Cerebellar nuclear complex (tissue), 1 donor: ENCODE measurements at places on chromosomes 5 and 9.
A peak's percentile ranks its signal among the peaks of the same experiment; 100 is the strongest.

GRCh38 chr9:68844157-68844556 lies 139.1 kb downstream of the PIP5K1B start:
- no peak for DNase-seq

- DNase-seq = no peak
Observed at GRCh38 chr5:125492977-125493376, 746.5 kb upstream of the ZNF608 start.

GRCh38 chr5:111143910-111144309 lies 51.8 kb downstream of the WDR36 start:
- DNase-seq = no peak

DNA sequence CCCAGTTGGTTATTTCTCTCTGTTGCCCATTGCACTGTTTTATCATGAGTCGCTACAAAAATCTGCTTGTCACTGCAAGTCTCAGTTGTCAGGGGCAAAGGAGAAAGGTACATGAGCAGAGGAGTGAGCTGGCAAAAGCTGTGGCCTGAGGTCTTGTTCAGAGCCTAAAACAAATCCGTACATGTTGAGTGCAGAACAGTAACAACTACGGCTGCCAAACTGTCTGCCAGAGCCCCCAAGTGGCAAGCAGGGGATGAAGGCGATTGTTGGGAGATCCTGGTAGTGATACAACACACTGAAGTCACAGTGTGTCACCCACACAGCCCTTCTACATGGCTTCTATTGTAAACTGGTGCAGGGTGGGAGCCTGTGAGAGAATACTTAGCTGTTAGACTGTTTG lies 50.9 kb downstream of the BRINP1 start:
- DNase-seq = no peak

DNA sequence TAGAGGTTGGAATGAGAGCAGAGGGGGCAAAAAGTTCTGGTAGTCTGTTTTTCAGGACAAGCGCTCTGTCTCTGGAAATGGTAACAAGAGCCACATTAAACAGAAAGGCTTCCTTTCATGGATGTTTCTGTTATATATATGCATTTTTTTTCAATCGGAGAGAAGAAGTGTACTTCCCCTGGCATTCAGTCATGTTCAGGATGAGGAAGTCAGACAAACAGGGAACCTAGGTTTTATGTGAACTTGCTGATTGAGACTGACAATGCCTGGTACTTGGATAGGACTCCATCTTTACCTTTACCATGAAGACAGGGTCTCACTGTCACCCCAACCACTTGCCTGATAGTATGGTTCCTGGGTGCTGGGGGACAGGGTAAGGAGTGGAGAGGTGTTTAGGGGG lies 30.1 kb upstream of the ZBED3 start:
- no peak for DNase-seq

DNA sequence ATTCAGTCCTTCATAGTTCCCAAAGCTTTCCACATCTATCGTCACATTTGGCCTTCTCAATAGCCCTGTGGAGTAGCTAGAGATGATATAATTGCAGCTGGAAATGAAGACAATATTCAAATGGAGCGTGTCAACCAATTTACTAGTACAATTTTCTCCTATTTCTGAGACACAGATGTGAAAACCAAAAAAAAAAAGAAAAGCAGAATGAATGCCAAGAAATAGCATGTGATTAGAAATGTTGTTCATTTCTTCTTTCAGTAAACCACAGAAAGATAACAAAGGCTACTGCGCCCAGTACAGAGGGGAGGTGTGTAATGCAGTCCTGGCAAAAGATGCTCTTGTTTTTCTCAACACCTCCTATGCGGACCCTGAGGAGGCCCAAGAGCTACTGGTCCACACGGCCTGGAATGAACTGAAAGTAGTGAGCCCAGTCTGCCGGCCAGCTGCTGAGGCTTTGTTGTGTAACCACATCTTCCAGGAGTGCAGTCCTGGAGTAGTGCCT lies 99.0 kb downstream of the MUSK start:
- no peak for DNase-seq

DNA sequence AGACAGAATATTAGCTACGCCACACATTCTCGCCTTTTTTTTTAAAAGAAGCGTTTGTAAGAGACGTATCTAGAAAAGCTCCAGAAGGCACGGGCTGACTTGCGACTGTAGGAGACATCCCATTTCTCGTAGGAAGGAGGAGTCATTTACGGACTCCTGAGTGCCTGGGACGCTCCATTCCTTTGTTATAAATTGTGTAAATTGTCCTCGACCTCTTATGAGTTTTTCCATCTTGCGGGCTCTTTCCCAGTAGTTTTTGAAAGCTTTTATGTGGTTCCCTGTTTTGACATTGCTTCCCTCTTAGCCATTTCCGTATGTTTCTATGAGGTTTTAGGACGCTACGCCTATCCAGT lies 1.0 kb downstream of the RABL6 start:
- no peak for DNase-seq

DNA sequence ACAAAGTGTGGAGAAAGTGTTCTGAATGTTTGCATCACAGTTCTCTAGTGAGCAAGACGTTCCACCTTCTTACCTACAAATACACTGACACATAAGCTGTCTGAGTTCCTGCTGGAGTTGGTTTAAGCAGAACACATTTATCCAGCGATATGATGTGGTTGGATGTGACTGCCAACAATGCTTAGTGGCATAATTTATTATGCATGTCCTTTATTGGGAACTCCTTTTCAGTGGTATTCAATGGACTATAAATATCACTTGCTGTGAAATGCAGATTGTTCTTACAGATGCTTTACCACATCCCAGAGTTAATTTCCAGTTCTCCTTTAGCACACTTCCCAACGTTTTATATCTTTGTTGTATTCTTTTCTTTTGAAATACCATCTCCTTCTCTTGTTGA lies 222.2 kb downstream of the LURAP1L start:
- DNase-seq = no peak

DNA sequence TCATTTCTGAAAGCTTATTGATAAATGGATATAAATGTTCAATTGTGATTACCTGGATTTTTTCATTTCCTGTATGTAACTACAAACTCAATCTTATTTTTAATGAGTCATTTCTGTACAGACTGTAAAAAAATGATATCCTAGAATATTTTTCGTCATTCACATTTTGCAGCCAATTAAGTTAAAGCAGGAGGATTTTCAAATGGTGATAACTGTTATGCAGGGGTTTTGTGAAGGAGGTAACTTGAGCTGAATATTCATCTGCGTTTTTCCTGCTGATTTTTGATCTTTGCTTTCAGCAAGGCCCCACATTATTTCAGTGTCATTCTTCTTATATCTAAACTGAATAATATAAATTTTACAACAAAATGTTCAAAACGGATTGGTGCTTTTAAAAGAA lies 74.1 kb downstream of the SLF1 start:
- no peak for DNase-seq

DNA sequence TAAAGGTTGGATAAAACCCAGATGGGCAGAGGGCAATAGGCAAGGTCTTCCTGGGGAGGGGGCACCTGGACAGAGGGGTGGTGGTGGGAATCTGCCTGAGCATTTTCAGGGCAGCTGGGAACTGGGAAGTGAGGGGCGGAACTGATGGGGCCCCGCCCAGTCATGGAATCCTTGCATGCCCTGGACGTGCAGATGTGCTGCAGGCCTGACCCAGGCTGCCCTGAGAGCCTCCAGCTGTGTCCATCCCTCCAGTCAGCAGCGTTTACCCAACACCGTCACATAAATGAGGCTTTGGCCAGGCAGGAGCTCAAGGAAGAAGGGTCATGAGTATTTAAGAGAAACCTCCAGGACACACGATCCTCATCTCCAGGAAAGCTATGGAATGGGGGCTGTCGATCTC lies 70.3 kb downstream of the DAB2IP start:
- no peak for DNase-seq

DNA sequence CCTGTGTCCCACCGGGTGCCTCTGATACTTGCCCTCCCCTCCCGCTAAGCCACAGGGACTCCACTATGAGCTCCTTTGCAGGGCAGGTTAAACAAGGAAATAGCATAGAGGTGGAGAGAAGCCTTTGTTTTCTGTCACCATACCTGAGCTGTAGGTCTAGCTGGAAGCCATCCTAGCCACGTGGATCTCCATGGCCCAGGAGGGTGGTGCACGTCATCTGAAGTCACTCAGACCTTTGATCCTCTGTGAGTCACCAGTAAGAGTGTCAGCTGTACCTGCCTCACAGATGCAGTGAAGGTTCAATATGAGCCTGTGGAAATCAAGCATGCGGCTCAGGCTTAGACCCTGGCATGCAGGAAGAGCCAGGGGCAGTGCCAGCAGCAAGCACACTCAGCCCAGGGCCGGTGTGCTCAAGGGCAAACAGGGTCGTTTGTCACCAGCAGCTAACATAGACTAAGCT lies 55.1 kb downstream of the ASS1 start:
- no peak for DNase-seq

DNA sequence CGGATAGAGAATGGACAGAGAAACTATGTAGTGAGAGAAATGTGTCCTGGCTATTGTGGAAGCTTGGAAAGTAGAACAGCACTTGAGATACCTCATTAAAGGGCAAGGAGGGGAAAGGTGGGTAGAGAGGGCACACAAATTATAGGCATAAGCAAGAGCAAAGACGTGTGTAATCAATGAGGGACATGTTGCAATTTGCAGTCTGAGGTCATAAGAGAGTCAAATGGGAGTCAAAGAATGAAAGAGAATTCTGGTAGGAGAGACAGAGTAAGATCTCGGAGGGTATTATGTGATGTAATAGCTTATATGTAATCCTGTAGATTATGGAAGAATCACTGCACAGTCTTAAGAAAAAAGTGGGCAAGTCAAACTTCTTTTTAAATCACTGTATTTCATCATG lies 312.0 kb upstream of the RGMB start:
- DNase-seq = no peak

DNA sequence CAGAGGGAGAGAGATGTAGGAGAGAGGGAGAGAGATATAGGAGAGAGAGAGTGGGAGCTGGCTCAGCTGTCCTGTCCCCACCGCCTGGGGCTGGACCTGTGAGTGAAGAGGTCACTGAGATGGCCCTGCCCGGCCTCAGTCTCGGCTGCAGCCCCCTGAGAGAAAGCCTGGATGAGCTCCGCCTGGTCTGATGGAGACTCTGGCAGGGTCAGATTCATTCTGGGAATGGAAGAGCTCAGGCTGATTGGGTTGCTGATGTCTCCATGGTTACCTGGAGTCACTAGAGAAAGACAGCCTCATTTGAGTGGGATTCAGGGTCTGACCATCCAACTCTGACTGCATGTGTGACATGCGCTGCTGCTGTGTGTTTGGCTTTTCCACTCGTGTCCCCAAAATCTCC lies 27.1 kb upstream of the SEMA4D start:
- no peak for DNase-seq

DNA sequence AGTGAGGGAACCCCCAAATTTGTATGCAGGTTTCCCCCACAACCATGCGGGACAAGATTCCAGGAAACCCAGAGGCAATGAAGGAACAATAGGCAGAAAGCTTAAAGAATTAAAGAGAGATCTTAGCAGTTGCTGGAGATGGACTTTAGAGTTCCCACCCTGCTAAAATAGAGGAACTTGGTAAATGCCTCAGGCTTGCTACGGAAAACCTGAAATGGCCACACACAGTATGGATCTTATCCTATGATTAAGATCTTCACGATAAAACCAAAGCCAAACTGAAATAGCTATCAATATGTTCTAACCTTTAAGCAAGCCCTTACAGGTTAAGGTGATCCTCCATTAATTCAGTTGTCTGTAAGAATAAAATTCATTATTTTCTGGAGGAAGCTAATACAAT lies 148.3 kb downstream of the RANBP17 start:
- DNase-seq = no peak

GRCh38 chr9:84990416-84990815 lies 320.9 kb downstream of the NTRK2 start:
- peak; percentile 39 for DNase-seq

- no peak for DNase-seq
Observed at GRCh38 chr5:173671121-173671949, 54.9 kb upstream of the BOD1 start.

DNA sequence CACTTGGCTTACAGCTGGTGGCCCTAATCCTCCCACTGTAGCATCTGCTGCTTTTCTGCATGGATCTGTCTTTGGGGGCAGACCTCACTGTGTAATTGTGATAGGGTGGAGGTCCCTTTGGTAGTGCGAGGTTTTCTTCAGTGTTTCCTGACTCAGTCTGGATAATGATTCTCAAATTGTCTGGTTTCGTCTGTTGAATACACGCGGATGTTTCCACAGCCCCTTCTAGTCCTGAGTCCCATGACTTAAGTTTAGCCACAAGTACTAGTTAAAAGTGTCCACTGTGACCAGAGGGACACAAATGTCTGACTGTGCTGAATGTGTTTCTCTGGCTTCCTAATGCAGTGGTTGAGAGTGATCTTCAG lies 70.5 kb downstream of the LMNB1 start:
- DNase-seq = no peak

- DNase-seq = no peak
Observed at GRCh38 chr5:157648275-157648990, 3.8 kb downstream of the SOX30 start.

DNA sequence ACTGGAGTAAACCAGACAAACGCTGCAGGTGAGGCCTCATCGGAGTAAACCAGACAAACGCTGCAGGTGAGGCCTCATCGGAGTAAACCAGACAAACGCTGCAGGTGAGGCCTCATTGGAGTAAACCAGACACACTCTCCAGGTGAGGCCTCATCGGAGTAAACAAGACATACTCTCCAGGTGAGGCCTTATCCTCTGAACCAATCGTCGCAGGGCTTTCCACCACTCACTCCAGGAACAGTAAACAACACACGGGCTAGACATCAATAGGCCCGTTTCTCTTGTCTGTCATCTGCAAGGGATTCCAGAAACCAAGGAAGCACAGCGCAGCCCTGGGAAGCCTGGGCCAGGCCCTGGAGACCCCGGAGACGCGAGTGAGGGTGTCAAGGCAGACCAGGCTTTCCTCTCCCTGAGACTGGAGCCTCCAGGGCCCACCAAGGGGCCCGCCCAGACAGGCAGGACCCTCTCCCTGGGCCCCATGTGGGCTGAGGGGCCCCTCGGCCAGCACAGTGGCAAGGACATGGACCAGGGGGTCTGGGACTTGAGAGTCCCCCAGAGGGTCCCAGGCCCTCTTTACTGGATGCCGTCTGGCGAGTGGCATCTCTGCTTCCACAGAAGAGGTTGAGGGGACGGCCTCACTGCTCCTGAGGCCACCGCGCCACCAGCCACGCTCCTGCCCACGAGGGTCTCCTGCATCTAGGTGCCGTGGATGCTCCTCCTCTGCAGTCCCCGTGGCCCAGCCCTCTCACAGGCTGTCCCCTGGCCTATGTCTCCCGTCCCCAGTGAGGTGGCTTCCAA lies 26.4 kb upstream of the NSMF start:
- DNase-seq = no peak

- no peak for DNase-seq
Observed at GRCh38 chr5:159539678-159540077, 209.4 kb upstream of the IL12B start.

GRCh38 chr5:19619571-19619970 lies 368.4 kb downstream of the CDH18 start:
- DNase-seq = no peak
